ENCODE measurements at places on chromosomes 7 and 10.

DNA sequence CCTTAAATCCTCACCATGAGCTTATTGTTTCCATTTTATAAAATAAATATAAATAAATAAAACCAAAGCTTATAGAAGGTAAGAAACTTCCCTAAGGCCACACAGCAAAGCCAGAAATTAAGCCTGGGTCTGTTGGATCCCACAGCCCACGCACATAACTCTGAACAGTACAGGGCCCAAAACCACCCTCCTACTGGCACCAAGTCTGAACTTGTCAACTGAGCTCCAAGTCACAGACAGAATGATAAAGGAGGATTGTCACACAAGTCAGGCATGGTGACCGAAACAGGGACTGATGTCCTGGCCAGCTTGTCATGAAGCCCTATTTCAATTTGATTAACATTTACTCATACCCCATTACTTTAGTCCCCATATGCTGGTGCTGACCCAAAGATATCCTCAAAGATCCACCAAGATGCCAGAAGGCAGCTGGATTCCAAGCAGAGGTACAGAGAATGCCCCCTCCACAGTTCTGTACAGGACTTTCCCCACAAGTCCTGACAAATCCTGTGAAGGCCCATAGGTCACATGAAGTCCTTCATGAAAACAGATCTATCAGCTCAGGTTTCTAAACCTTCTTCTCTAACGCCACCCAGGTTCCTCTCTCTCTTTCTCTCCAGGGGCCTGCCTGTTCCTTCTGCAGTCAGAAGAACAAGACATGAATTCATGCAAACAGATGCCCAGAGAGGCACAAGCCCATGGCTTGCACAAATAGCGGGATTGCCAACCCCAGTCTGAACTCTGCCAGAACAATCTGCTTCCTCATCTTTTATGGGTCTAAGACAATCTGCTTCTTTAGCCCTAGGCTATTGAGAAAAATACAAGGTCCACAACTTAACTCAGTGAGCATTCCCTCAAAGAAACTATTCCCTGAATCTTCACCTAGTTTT, 60.9 kb downstream of the GLI3 start:
- no peak for DNase-seq

DNA sequence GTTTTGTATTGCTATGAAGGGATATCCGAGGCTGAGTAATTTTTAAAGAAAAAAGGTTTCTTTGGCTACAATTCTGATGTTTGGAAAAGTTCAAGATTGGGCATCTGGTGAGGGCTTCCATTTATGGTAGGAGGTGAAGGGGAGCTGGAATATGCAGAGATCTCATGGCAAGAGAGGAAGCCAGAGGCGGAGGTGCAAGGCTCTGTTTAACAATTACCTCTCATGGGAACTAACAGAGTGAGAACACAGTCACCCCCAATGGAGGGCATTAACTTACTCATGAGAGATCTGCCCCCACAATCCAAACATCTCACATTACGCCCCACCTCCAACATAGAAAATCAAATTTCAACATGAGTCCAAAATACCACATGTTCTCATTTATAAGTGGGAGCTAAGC, 62.0 kb downstream of the AKR1D1 start:
- DNase-seq = no peak

- no peak for DNase-seq
Measured at GRCh38 chr10:26483554-26483953, 45.4 kb downstream of the APBB1IP start.

- DNase-seq = no peak
Measured at GRCh38 chr10:98589691-98590090, 143.0 kb upstream of the HPS1 start.

- DNase-seq = no peak
Measured at GRCh38 chr7:132619967-132620366, 43.7 kb upstream of the PLXNA4 start.

DNA sequence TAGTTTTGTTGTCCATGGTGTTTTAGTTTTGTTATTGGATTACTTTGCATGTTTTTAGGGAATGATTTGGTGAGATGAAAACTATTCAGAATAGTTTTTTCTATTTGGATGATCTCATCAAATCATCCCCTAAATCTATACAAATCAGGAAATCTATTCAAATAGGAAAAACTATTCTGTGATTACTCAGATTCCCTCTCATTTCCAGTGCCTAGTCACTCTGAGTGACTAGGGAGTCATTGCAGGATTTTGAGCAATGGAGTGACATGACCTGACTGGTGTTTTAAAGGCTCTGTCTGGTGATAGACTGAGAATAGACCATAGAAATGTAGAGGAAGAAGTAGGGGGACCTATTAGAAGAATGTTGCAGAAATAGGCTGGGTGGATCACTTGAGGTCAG, 72.4 kb downstream of the TPST1 start:
- DNase-seq = no peak

DNA sequence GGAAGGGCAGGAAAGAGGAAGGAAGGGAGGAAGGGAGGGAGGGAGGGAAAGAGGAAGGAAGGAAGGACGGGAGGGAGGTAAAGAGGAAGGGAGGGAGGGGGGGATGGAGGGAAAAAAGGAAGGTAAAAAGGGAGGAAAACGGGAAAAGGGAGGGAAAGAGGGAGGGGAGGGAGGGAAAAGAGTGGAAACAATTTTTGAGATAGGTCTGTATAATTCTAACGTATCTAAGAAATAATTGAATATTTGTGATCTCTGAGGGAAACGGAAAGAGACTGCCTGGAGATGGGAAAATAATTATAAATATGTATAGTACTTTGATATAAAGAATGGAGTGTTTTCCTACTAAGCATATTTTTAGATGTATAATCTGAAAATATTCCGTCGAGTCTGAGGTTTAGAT, 158.2 kb upstream of the FOXK1 start:
- no peak for DNase-seq

- DNase-seq = no peak
Measured at GRCh38 chr10:58672845-58673244, 160.2 kb downstream of the BICC1 start.

GRCh38 chr10:51711519-51711891, 12.1 kb upstream of the CSTF2T start:
- DNase-seq = no peak

- DNase-seq = no peak
Measured at GRCh38 chr7:123126691-123127090, 73.1 kb downstream of the SLC13A1 start.

DNA sequence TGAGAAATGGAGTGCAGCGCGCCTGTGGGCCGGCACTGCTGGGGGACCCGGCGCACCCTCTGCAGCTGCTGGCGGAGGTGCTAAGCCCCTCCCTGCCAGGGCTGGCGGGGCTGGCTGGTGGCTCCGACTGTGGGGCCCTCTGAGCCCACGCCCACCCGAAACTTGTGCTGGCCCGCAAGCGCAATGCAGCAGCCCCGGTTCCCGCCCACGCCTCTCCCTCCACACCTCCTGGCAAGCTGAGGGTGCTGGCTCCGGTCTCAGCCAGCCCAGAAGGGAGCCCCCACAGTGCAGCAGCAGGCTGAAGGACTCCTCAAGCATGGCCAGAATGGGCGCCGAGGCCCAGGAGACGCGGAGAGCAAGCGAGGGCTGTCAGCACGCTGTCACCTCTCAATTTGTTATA, 1063.0 kb upstream of the AUTS2 start:
- DNase-seq = no peak

DNA sequence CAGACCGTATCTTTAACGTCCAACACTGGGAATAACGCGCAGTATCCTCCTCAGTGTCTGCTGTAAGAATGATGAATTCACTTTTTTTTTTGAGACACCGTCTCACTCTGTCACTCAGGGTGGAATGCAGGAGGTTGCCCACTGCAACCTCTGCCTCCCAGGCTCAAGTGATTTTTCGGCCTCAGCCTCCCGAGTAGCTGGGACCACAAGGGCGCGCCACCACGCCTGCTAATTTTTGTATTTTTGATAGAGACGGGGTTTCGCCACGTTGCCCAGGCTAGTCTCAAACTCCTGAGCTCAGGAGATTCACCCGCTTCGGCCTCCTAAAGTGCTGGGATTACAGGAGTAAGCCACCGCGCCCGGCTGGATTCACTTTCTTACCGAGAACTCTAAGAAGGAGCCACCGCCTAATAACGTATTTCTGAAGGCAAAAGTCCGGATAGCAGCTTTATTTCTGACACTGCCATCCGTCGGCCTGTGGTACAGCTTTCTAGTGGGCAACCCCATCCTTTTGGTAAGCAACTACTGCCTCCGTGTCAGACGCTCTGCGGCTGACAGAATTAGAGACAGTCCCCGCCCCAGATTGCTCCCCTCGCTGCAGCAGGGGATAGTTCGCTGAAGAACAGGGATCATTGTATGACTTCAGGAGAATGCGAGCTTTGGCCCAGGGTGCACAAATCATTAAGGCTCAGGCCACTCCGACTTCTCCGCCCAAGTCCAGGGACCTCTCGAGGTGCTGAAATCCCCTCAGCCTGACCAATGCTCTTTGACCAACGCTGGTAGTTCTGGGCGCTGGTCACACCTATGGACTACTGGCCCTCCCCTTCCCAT, 662 bp downstream of the POLR3A start:
- peak; percentile 29 for DNase-seq

GRCh38 chr10:120600871-120601649, 144.0 kb downstream of the PLPP4 start:
- DNase-seq = no peak

DNA sequence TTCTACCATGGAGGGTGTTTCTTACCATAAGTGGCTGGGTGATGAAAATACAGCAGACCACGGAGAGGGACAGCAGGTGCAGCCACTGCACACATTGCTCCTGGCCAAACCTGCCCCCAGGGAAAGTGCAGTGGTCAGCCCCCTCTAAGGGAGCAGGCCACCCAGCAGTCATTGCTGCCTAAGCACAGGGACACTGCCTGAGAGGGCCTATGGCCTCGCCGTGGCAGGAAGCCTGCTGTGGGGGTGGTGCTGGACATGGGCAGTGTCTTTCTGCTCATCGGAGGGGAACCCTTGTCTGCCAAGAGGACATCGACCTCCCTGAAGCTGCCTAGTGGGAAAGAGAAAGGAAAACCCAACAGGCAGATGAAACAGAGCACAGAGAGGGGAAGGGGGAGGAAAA, 118.3 kb downstream of the PKD1L1 start:
- no peak for DNase-seq

GRCh38 chr7:1928645-1929348, 258.7 kb downstream of the ELFN1 start:
- no peak for DNase-seq

- DNase-seq = no peak
Measured at GRCh38 chr7:99459087-99459486, 6.9 kb downstream of the ATP5MF start.

- no peak for DNase-seq
Measured at GRCh38 chr10:113135025-113135424, 185.0 kb downstream of the TCF7L2 start.

DNA sequence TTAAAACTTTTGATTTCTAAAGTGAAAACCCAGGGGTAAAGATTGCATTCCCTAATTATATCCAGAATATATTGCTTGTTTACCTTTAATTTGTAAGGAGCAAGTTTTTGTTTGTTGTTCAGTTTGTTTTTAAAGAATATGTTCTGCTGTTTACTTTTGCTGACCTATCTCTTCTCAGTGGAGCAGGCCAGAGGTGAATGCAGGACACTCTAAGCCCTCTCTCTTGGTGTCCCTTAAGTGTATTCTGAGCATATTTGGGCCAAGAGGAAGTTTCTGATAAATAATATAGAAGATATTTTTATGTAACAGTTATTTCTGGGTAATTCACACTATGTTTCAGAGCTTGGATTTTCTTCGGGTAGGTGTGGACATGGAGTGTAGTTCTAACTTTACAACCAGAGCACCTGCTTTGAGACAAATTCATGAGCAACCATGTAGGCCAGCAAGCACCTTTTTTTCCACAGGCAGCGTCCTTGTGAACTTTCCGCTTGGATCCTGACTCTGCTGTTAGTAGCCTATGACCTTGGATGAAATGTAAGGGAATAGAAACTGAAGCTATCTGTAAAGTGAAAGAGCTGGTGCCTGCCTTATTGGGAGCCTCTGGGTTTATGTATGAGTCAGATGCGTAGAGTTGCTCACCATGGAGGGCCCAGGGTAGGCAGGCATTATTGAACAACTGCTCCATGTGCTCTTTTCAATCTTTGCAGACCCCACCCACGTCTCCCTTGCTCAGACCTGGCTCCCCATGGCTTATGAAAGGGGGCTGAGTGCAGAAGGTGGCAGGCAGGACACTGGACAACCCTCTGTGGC, 16.1 kb downstream of the OGDH start:
- DNase-seq = no peak

DNA sequence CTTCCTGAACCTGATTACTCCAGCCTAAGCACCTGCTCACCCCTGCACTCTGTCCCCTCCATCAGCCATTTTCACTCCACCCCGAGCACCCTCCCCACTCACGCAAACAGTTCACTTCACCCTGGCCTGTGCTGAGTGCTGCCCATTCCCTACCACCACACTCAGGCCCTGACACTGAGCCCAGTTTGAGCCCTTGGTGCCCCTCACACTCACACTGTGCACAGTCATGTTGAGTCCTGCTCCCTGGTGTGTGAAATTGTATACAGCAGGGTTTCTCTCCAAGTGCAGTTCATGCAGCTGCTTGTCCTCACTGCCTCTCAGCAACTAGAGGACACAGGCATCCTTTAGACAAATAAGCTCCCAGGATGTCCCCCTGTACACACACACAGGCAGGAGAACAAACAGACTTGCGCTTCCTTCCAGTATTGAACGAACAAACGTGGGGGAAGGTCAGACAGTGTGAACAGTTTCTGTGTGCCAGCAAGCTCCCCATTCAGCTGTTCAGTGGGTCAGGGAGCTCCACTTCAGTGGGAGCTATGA, 6.8 kb downstream of the MYO1G start:
- DNase-seq = no peak

- no peak for DNase-seq
Measured at GRCh38 chr7:84697506-84697905, 489.4 kb downstream of the SEMA3D start.

DNA sequence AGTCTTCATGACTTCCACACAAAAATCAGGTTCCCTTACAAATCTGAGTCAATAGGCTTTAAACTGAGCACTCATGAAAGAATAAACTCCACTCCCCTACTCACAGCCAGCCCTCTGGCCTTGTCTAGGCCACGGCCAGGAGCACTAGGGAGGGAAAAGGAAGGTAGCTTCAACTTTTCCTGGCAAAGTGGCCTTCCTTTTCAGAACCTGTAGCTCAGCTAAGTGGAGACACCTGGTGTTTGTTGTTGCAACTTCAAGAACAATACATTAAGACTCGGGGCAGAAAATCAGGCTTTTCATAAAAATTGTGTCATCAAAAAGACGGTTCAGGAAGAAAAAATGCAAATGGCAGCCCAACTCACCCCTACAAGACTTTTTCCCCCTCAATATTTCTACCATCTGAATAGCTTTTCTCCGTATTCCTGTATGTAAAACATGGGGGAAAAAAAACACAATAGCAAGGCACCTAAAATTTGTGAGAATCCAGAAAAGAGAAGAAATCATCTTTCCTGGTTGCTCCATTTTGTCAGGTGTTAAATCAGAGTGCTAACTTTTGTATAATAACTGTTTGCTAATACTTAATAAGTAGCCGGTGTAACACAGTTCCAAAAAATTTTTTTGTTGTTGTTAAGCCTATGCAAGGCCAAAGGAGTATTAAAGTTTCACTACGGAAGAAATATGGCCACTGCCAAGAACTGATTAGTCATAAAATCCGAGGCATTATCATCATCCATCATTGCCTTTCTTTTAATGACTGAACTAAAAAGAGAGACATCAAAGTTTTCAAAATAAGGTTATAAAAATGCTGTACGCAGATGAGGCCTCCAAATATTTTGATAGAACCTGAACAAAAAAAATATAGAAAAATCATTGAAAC, 66.2 kb upstream of the ARID5B start:
- DNase-seq = peak; percentile 23
